Natural killer cell treated with Interleukin-12 subunit alpha and Interleukin-12 subunit beta and Interleukin-15 and Interleukin-18, amount 100 ng/mL, for 72 hours (primary cell): ENCODE measurements at places on chromosomes 5 and 9. TPM values are rescaled to one million over a fixed set of nuclear protein-coding genes. Genes with fewer than 3 reads are reported as not detected.

Gene PCDHA9
- not detected for total RNA-seq

Gene CTNND2
- not detected for total RNA-seq

Gene RAB3C
- not detected for total RNA-seq

Gene C5orf46
- not detected for total RNA-seq

Gene PTPRD
- 0.53 TPM for total RNA-seq
